Activated CD4-positive, alpha-beta T cell treated with anti-CD3 and anti-CD28 coated beads, Interleukin-2, amount 10 ng/mL, durations not matched to agents 7 days and 5 days (primary cell): ENCODE measurements at places on chromosomes 6 and 20. TPM values are rescaled to one million over a fixed set of nuclear protein-coding genes. Genes with fewer than 3 reads are reported as not detected.
A peak's percentile ranks its signal among the peaks of the same experiment; 100 is the strongest.

GRCh38 chr20:25364180-25364788, 26.4 kb downstream of the ABHD12 start:
- DNase-seq: no peak

DNA sequence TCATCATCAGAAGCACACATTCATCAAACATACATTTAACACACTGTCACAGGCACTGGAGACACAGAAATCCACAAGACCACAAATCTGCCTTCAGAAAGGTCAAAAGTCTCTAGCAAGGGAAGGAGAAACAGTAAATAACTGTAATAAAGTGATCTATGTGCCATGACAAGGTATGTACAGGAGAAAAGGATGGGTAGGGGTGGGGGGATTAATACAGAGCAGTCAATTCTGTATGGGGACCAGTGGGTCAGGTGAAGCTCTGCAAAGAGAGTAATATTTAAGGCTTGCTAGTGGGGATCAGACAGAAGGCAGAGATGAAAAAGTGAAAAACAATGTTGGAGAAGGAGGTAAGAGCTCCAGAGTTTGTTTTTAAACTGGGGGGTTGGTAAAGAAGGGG, 32.6 kb downstream of the ELOVL5 start:
- no peak for DNase-seq

- no peak for DNase-seq
These were observed 53.3 kb upstream of the TMEM181 start for GRCh38 chr6:158506601-158507000.

- DNase-seq: no peak
These were observed 67.6 kb upstream of the RIN2 start for GRCh38 chr20:19690462-19690861.

- DNase-seq: no peak
These were observed 4.1 kb downstream of the GMNN start for GRCh38 chr6:24778878-24779277.

The OR2H2 gene
- total RNA-seq: not detected

- peak; percentile 77 for DNase-seq
These were observed 1.5 kb downstream of the BAK1 start for GRCh38 chr6:33578588-33579011.

The GPR63 gene
- total RNA-seq: 2.9 TPM

GRCh38 chr6:84332139-84333034, 104.9 kb upstream of the CEP162 start:
- no peak for DNase-seq

DNA sequence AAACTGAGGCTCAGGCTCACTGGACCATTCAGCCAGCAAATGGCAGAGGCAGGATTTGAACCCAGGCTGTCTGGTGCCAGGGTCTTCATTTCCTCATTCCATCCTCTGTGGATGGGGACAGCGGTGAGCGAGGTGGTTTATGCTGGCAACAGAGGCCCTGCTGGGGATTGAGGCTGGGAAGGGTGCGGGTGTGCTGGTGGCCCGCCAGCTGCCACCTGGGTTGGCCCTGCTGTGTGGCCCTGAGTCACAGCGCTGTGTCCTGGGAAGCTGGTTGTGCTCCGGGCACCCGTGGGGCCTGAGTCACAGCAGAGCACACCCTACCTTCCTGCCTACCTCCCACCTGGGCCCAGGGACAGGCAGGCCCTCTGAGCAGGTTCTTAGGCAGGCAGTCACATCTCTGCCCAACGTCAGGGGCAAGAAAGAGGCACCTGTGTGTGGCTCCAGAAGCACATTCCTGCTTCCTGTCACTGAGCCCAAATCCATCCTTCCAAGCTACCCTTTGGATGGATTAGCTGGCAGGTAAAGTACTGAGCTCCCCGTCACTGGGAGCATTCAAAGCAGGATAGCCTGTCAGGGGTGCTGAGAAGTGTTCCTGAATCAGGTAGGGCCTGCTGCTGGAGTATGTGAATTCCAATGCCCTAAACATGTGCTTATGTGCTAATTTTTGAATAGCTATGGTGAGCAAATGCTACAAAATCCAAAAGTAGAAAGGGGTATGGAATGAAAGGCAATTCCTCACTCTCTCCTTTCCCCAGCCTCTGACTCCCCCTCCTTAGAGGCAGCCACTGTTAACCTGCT, 53.9 kb downstream of the CEBPB start:
- DNase-seq: no peak

DNA sequence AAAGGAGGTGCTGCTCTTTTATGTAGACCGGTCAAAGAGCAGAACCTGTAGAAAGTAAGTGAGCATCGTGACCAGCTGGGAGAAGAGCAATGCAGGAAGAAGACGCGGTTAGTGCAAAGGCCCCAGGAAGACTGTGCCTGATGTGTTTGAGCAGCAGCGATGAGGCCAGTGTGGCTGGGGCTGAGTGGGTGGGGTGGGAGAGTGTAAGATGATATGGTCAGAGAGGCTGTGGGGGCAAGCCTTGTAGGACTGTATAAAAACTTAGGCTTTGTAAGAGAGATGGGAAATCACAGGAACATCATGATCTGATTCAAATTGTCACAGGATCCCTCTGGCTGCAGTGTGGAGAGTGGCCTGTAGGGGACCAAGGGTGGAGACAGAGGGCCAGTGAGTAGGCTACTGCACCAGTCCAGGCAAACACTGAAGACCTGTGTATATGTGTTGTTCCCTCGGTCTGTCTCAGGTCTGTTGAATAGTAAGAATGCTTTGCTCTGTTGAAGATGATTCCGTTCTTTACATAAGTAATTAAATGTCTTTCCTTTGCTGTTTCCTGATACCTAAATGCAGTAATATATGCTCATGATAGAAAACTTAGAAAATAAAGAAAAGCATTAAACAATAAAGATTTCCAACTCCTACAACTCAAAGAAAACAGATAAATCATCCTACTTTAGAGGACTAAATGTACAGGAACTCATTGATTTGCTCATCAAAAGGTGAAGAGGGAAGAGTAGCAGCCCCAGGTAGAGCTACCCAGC, 23.6 kb upstream of the WFDC2 start:
- peak; percentile 40 for DNase-seq

GRCh38 chr6:161959072-161959471, 685.2 kb upstream of the AGPAT4 start:
- no peak for DNase-seq

DNA sequence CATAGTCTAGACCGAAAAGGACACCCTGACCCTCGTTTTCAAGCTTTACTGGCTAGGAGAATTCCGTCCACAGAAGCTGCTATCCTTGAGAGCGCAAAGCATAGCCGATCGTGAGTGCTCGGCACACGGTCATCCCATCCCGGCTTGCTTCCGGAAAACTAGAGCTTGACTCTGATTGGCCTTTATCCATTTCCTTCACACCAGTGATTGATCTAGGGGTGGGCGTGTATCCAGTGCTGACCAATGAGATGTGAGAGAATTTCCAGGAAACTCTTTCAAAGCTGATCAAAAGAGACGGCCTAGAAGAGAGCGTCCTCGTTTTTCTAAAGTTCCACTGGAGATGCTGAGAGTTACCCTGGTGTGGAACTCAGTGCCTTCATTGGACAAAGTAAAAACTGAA, 41.0 kb upstream of the NFATC2 start:
- DNase-seq: no peak

The WFDC12 gene
- total RNA-seq: not detected

GRCh38 chr20:61510778-61511330, 258.8 kb downstream of the CDH4 start:
- DNase-seq: no peak

GRCh38 chr6:55943329-55943728, 67.9 kb upstream of the BMP5 start:
- DNase-seq: no peak

DNA sequence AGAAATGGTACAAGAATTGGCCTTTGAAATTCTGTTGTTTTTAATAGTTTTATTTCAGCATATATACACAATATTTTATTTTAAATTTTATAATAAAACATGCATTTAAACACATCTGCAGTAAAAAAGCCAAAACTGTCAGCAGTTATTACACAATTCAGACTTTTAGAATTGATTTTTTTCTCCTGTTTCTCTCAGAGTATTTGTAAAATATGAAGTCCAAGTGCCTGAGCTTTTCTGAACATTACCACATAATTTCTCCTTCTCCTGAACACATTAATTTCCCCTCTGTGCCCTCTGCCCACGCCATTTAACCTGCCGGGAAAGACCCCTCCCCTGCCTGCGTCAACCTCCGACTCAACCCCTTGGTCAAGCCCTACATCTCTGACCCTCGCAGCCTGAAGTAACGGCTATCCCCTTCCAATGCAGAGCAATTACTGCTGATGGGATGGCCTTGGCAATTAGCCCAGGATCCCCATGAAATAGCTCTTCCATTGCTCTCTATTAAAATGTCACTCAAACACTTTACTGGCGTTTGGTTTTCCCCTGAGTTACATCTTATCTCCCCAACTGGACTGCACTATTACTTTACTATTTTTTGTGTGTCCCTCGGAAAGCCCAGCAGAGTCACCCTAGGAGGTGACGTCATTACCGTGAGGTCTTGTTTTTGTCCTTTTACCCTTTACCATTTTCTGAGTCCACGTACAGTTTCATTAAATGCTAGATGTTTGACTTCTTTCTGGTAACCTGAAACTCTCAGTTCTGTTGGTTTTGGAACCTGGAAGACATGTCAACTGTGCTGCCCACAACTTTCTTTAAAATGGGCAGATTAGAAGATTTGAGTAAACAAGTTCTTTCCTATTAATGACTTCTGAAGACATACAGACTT, 146.7 kb upstream of the TAB2 start:
- no peak for DNase-seq

DNA sequence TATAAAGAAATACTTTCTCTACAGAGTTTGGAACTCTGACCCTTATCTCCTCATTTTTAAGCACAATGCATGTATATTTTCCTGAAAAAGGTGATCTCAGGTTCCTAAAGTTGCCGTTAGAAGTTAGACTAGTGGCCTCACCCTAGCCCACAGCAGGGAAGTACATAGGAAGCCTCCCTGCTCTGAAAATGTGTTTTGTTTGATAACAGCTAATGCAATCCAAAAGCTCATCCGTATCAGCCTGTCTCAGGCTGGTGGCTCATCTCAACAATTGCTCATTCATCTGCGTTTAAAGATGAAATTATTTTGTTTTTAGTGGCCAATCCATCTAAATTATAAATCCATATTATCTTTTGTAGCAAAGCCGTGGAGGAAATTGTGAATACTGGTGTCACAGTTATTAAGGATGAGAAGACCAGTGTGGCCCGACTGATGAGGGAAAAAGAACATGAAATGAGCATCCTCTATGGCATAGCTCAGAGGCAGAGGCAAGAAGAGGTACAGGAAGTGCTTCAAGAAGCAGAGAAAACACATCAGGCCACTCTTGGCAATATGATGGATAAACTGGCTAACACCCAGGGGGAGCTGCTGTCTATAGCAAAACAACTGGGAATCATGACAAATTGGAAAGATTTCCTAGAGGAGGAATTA, 20.1 kb downstream of the C6orf163 start:
- no peak for DNase-seq

DNA sequence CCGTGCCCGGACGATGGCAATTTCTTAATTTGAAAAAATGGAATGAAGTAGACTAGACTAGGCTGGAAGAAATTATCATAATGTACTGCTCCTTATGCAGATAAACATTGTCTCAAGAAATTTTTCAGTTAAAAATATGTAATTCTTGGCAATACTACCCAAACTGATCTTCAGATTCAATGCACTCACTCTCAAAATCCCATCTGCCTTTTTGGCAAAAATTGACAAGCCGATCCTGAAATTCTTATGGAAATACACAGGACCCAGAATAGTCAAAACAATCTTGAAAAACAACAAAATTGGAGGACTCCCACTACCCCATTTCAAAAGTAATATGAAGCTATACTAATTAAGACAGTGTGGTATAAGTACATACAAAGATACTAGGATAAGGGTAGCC, 19.0 kb downstream of the SLC23A2 start:
- no peak for DNase-seq

DNA sequence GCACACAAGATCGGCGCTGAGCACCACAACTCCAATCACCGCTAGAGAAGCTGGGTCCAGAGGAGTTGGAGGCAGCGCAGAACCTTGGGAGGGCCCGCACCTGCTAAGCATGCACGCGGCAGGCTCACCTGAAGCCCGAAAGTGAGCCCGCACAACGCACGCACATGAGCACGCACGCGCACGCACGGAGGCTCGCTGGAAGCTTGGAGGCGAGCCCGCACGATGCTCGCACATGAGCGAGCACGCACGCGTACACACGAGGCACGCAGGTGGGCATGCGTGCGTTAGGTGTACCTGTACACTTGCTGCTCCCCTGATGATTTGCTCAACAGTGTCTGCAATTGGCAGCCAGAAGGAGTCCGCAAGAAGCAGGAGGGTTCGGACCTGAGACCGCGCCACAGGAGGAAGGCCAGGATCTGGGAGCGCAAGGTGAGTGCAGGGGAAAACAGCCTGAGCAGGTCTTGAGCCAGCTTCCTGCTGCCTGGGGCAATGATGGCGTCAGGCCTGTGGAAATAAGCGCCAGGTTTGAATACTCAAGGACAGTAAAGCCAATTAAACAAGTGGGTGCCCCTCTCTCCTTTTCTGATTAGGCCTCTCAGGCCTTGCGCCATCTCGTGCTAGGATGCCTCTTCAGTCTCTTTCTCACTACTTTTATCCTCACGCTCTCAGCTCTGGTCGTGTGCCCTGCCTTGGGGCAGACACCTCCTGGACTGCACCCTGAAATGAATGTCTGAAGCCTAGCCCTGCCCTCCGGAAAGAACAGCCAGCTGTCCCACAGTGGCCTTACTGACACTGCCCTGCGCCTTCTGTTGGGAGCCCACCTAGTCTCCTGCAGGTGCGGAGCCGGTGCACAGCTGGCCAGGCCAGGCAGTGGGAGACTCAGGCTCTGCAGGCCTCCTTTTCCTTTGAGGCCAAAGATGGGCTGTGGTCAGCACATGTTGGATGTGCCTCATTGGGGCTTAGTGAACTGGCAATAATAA, 340.4 kb downstream of the CDC5L start:
- DNase-seq: no peak

GRCh38 chr20:48283470-48284110, 498.3 kb upstream of the SULF2 start:
- DNase-seq: no peak

GRCh38 chr6:28738396-28738765, 185.4 kb downstream of the TRIM27 start:
- DNase-seq: no peak

GRCh38 chr6:134233180-134233955, 84.5 kb downstream of the SGK1 start:
- DNase-seq: no peak

- no peak for DNase-seq
These were observed 51.1 kb upstream of the TMEM170B start for GRCh38 chr6:11486486-11486885.

DNA sequence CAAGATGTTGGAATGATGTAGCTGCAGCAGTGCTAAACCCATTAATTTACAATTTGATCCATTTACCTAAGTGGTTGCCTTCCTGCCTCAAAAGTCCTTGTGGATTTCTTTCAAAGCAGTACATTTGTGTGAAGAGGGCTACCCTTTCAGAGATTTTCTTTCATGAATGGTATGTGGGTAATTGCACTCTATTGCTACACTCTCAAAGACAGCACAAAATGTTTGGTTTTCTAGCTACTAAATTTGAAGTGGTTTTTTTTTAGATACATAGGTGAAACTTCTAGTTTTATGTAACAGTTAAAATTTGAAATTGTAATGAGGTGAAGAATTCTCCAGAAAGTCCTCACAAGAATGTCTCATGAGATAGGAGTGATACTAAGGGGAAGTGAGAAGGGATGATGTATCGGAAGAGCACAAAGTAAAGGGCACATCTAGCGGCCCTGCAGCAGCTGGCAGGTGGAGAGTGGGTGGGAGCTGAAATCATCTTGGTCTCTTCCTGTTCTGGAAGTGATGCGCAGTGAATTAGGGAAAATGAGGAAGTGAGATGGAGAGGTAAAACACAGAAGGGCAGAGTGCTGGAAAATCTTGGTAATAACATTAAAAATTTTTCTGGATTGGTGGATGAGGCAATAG, 236.8 kb upstream of the MAN1A1 start:
- DNase-seq: no peak

The CPXM1 gene
- total RNA-seq: not detected

The BEND6 gene
- total RNA-seq: not detected

GRCh38 chr20:9146649-9147048, 77.8 kb downstream of the PLCB4 start:
- DNase-seq: no peak
